Calu3 (cell line): ENCODE measurements at places on chromosomes 3 and 15. TPM values are rescaled to one million over a fixed set of nuclear protein-coding genes. Genes with fewer than 3 reads are reported as not detected.

DNA sequence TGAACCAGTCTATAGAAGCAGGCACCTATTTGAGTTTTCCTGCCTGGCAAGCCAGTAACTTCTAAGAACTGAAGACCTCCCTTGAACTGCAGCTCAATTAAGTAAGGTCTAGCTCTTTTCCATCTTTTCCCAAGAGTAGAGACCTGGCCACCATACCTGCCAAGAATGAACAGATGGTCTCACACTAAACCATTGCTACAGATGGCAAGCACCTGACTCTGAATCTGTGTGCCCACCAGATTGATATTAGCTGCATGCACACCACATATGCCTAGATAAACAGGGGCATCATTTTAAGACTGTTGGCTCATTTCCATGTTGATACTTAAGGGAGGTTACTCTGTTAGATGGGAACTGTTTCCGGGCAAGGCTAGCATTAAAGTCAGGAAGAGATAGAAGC lies 34.8 kb upstream of the GSK3B start:
- no peak for DNase-seq

DNA sequence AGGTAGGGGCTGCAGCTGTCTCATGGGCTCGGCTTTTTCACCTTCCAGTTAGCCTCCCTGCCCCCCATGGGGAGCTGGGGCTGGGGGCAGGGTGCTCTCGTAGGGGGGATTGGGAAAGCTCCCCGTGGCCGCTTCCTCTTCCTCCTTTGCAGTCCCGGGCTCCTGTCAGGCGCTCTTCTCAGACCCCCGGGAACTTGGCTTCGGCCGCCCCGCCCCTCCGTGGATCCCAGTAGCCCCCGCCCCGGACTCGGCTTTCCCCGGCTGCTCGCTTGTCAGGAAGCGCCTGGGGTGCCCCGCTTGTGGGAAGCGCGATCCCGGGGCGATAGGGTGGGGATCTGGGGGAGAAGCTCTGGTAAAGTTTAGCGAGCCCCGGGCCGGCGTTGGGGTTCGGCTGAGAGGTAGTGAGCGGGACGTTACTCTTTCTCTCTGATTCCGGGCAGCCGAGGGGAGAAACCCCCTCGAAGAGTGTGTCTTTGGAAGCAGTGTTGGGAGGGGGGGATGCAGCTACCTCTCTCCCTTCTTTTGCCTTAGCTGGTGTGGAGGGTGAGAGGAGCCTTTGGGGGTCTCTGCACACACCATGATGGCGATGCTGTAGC lies 611 bp downstream of the PIAS1 start:
- DNase-seq, result peak; percentile 61

DNA sequence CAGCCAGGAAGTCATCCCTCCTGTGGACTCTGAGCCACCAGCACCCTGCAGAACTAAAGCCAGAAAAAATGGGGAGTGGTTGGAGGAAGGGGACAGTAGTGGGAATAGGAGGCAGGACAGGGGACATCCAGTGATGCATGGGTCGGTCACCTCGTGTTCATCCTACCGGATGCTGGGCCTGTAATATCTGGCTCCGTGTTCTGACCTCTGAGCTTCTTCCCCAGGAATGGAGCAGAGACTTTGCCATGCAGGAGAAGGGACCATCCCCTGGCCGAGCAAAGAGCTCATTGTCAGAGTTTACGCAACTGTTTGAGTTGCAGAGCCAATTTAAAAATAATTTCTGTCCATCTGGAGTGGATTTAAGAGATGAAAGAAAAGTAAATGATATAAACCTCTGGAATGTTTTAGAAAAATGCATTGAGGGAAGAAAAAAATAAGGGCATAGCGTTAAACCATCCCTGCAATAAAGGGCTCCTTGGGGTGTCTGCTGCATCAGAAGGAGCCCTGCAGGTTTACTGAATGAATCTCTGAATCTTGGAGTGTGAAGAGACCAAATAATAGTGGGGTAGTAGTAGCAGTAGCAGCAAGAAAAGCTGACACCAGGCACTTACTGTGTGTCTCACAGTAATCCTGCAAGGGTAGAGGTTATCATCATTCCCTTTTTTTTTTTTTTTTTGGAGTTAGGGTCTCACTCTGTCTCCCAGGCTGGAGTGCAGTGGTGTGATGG lies 70.9 kb downstream of the AAGAB start:
- DNase-seq, result no peak

DNA sequence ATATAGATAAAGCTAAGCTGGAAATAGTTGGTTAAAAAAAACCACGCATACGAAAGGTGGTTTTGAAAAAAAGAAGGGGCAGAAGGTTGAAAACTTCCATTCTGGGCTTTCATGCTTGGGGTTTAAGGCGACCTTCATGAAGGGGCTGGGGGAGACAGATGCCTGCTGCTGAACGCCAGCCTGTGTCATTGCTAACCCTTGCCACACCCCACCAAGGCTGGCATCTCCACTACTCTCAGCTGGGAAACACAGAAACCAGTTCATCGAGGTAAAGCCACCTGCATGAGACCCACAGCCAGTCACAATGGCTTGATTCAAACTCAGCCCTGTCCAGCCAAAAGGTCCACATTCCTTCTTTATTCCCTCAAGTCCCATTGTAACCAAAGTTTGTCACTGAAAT lies 78.7 kb downstream of the ADAMTS17 start:
- no peak for DNase-seq

DNA sequence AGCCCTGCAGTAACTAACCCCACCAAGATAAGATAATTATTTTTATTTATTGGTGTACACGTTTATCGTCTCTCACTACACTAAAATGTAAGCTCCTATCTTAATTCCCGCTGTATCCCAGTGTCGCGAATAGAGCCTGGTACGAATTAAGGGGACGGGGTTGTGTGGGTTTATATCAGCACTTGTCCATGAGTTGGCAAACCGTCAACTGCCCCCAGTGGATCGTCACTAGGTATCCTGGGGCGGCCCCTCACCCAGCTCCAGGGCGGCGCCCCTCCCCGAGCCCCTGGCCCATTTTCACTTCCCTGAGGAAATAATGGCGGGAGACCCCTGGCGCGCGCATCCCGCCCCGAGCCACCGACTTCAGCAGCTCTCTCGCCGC lies 465 bp downstream of the RUVBL1 start:
- DNase-seq, result no peak

GRCh38 chr15:89352476-89352875 lies 17.9 kb upstream of the POLG start:
- no peak for DNase-seq

DNA sequence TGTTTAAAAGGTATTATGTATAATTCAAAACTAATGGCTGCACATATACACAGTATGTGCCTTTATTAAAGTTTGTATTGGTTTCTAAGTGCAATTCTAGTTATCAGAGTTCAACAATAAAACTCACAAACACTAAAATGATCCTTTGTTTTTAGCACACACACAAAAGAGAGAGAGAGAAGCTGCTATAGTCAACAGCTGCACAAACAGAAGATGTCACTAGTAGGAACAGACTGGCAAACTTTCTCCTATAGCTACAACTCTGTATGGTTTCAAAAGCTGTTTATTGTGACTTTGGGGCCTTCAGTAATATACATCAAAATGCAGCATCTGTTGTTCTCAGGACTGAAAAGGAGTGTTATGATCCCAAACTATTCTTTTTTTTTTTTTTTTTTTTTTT lies 6.1 kb downstream of the SECISBP2L start:
- no peak for DNase-seq

DNA sequence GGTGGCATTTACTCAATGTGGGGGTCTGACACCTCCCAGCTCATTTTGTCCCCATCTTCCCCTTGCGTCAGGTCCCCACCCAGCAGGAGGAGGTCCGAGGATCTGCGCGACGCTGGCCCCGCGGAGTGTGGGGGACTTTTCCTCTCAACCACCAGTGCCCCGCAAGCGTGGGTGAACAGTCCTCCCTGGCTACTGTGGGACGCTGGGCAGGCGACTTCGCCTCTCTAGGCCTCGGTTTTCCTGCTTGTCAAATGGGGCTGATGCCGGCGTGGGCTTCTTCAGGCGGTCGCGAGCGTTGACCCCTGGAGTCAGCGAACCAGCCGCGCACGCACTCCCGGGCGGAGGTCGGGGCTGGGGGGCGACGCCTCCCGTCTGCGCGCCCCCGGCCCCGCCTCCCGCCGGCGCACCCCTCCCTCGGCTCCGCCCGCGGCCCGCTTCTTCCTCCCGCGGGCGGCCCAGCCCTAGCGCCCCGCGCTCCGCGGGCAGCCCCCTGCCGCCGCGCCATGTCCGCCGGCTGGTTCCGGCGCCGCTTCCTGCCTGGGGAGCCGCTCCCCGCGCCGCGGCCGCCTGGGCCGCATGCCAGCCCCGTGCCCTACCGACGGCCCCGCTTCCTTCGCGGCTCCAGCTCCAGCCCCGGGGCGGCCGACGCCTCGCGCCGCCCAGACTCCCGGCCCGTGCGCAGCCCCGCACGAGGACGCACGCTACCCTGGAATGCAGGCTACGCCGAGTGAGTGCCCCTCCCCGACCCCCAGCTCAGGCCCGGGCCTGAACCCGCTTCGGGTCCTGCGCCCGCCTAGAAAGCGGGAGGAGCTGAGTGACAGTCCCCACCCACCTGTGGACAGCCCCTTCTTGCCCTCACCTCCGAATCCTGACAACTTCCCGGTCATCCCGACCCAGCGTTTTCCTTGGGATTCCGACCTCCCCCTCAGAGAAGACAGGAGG lies at the start of gene PPM1M:
Gene PPM1M (plus strand): TSS at position 438 of the 942 bp plus-strand sequence. CDS start 66 bp downstream, at position 504.
- DNase-seq, result peak; percentile 58

GRCh38 chr15:91927585-91927984 lies 74.1 kb downstream of the SLCO3A1 start:
- no peak for DNase-seq

GRCh38 chr3:99394831-99395778 lies 243.3 kb upstream of the COL8A1 start:
- DNase-seq, result peak; percentile 11

DNA sequence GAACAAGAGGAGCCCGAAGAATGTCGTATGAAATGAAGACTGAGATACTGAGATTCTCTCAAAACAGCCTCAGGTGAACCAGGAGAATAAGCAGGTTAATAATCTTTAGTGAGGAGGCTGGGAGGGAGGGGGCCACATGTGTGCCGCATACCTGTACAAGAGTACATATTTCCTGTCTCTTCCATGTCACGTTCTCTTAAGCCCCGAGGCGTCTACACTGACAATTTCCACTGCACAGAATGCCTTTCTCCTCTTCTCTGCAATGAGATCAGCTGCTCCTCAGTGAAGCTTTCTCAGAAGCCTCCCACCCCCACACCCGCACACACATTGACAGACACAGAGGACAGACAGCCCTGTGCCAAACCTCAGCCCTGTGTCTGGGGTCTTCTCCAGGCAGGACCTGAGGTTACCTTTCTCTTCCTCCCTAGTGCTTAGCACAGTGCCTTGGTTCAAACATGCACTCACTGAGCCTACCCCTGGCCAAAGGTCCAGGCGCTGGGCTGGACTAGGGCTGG lies 55.4 kb downstream of the PDZRN3 start:
- no peak for DNase-seq

DNA sequence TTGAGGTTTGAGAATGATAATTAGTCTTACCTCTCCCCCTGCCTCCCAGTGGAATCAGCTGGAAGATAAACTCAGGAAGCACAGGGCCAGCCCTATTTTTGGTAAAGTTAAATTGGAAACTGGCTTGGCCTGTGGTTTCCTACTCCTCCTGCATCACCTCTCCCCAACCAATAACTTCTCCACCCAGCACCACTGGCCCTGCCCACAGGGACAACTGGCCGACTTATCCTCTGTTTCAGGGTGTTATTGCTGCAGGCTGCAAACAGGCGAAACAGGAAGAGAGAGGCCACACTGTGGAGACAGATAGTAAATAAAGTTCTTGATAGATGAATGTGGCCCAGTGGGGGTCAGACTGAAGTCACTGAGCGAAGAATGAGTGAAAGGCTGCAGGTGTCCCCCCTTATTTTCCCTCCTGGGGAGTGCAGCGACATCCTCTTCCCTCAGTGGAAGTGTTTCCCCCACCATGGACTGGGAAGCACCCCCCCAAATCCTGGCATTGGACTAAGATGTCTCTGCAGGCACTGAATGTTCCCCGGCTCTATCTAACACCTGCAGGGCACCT lies 47.1 kb downstream of the PDIA5 start:
- DNase-seq, result no peak

DNA sequence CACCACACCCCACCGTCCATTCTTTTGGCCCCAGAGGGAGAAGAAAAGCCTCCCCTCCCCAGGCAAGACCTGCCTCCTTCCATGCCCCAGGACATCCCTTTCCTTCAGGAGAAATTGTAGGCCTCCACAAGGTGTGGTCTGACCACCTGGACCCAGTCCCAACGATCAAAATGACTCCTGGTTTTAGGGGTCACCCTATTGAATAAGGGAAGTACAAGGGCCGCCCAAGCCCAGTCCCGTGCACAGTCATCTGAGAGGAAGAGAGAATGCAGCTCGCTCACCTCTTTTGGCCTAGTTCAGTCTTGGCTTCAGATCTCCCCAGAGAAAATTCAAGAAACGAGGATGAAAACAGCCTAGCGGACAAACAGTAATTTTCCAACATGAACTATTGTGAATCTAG lies 249.1 kb downstream of the UACA start:
- no peak for DNase-seq

DNA sequence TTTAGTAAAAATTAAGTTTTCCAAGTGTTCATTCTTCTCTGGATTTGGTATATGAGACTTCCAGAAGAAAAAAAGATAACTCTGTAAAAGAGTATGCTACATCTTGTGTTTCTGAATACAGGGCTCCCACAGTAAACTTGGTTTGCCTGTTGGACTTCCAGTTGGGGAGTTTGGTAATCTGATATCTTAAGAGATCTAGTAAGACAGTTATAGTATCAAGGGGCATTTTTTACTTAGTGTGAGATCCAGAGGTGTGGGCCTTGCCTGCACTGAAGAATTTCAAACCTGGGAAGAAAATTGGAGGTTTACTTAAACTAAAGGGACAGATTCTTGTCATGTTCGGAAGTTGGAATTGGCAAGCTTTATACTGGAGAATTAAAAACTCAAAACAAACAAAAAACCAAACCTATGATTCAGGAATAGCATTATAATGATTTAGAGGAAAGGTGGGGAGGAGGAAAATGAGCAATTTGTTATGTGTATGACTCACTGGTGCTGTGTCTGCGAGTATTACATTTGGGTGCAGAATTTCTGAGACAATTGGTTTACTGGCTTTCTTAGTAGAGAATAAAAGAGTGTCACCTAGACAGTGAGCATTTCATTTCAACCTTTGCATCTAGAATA lies 58.9 kb upstream of the ULK4 start:
- no peak for DNase-seq

GRCh38 chr15:95051861-95052260 lies 820.5 kb downstream of the MCTP2 start:
- DNase-seq, result no peak

- peak; percentile 62 for DNase-seq
Observed at GRCh38 chr3:8239718-8240695, 261.6 kb upstream of the LMCD1 start.

GOLGA8N gene
- 0.45 and 0.51 TPM in 2 replicates for total RNA-seq

TJP1 gene
- 37.4 and 44.3 TPM in 2 replicates for total RNA-seq

LIPH gene
- total RNA-seq, result 159 and 213 TPM in 2 replicates

RLBP1 gene
- not detected in 2 replicates for total RNA-seq

TUSC7 gene
- not detected in 2 replicates for total RNA-seq

ARPP21 gene
- total RNA-seq, result not detected in 2 replicates

MOBP gene
- total RNA-seq, result 0.57 TPM in 1 of 2 replicates, not detected in the other
